H4 (cell line): ENCODE measurements at places on chromosomes 16 and 17. TPM values are rescaled to one million over a fixed set of nuclear protein-coding genes. Genes with fewer than 3 reads are reported as not detected.

The KRT40 gene
- not detected in 2 replicates for total RNA-seq

The CDRT15L2 gene
- total RNA-seq, result not detected in 2 replicates

DNA sequence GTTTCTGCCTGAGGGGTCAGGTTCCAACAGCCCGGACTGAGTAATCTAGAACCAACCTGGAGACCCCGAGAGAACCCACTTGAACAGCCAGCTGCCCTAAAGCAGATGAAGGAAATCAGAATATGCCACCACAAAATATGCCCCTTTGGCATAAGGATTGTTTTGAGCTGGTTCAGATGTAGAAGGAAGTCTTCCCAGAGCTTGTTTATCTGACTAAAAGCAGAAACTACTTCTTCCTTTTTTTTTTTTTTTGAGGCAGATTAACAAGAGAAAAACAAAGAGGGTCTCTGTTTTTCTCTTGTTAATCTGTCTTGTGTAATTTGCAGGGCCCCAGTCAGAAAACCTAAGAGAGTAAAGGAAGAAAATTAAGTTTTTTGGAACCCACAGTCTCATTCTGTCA, 53.0 kb downstream of the PECAM1 start:
- no peak for DNase-seq

GRCh38 chr16:81500833-81501521, 56.4 kb downstream of the CMIP start:
- peak; percentile 98 for DNase-seq

DNA sequence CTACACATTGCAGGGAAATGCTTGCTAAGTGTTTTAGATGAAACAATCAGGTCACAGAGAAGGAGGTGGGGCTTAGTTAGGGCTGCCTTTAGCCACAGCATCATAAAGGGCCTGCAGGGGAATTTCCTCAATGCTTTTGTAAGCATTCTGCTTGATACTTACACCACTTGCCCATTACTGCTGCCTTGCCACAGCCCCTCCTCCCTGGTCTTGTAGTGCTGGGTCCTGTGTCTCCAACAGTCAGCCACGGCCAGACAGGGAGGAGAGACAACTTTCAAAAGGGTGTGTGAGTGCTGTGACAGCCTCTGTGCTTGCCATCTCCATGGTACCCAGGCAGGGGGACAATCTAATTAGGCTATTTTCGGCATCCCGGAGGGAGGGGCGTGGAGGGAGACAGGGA, 111.2 kb downstream of the SHISA9 start:
- no peak for DNase-seq

The NT5M gene
- total RNA-seq, result 1.4 and 2.1 TPM in 2 replicates

DNA sequence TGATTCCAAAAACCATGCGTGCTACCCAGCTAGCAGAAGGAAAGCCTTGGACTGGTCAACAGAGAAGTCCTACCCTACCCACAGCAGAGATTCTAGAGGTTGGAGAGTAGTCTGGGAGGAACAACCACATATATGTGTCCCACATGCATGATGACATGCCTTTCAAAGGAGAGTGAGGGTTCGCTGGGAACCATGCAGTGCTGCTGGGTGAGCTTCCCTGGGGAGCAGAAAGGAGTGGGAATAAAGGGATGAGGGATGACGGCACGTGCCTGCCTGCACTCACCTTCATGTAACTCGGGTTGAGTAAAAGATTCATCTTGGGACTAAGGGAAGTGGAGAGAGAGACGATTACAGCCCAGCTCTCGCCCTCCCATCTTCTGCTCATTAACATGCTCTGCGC, 9.8 kb downstream of the CPSF4L start:
- no peak for DNase-seq

The KRTAP4-5 gene
- not detected in 2 replicates for total RNA-seq

The GRAP gene
- 0.23 TPM in 1 of 2 replicates, not detected in the other for total RNA-seq

GRCh38 chr17:12545877-12546513, 119.7 kb upstream of the MYOCD start:
- peak; percentile 48 for DNase-seq

- peak; percentile 60 for DNase-seq
Observed at GRCh38 chr17:3935140-3935542, 18.9 kb upstream of the P2RX1 start.

DNA sequence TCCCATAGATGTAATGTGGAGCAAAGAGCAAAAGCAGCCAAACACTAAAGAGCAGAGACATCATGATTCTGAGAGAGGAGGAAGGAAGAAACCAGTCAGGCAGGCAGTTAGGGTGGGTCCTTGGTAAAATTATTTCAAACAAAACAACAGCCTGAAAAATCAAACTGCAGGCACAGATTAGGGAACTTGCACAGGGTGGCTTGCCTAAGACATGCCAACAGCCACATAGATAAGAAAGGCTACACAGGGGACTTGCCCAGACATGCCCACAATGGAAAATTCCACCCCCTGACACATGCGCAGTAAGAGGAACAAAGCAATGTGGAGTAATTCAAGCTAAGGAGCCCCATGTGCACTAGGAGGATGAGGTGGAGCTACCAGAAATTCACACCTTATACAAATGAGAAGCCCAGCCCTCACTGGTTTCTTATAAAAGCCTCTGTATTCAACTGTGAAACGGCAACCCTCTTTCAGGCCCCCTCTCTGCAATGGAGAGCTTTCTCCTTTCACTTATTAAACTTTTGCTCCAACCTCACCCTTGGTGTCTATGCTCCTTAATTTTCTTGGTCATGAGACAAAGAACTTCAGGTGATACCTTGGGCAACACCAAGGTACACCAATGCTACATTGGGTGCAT, 7.3 kb upstream of the GAS7 start:
- DNase-seq, result no peak

DNA sequence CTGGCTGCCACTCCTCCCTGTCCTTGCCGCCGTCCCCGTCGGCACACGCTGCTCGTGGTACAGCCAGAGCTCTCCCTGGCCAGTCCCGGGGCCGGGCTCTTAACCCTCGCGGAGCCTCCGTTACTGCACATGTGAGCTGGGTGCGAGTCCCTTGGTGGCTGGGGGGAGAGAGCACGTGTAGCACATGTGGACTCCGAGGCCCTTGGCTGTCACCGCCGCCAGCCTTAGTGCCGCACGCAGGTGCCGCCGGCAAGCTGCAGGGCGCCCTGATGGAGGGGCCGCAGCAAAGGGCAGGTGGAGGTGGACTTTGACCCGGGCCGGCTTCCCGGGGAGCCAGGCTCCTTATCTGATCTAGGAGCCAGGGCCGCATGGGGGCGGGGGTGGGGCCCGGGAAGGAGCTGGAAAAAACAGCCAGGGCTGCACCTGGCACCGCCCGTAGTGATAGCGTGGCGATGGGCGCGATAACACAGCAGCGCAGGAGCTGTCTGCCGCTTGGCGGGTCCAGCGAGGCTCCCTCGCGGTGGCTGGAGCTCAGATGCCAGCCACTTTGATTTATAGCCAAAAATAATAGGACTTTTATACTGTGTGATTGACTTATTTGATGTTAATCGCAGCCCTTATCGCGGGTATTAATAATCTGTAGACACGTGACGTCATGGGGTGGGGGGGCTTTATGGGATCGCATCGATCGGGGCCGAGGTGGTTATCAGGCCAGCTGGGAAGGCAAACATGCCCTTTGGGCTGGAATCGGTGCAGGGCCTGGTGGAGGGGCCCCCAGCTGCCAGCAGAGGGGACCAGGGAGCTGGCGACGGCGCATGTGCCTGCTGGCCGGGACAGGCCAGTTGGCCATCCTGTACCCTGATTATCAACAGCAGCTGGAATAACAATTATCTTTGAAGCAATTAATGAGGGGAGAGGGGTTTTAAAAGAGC, 35.1 kb downstream of the ZFPM1 start:
- DNase-seq, result no peak

- DNase-seq, result no peak
Observed at GRCh38 chr17:2704890-2705248, 6.7 kb downstream of the CLUH start.

The G6PC1 gene
- total RNA-seq, result not detected in 2 replicates

DNA sequence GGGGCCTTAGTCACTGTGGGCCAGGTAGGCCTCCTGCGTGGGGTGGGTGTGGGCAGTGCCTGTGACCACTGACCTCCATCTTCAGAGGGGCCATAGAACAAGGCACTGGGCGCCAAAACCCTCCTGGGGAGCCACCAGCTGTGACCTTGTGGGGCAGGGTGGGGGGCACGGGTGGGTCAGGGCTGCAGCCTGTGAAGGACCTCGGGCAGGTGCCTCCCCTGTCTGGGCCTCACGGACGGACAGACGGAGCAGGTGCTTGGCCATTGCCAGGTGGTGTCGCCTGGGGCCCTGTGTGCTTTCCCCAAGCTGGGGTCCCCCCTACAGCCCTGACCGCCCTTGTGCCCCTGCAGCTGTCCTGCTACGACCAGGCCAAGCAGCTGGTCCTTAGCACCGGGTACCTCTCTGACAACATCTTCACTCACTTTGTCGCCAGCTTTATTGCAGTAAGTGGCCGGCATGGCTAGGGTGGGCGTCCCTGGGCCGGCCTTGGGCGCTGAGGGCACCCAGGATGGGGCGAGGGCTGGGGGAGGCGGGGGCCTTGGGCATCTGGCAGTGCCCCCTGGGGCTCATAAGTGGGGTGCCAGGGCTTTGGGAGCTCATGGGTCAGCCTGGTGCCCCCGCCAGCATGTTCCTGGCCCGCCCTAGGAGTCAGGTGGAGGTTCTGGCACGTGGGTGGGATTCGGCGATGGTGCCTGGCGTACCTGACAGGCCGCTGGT, 5.1 kb downstream of the SLC25A10 start:
- no peak for DNase-seq

DNA sequence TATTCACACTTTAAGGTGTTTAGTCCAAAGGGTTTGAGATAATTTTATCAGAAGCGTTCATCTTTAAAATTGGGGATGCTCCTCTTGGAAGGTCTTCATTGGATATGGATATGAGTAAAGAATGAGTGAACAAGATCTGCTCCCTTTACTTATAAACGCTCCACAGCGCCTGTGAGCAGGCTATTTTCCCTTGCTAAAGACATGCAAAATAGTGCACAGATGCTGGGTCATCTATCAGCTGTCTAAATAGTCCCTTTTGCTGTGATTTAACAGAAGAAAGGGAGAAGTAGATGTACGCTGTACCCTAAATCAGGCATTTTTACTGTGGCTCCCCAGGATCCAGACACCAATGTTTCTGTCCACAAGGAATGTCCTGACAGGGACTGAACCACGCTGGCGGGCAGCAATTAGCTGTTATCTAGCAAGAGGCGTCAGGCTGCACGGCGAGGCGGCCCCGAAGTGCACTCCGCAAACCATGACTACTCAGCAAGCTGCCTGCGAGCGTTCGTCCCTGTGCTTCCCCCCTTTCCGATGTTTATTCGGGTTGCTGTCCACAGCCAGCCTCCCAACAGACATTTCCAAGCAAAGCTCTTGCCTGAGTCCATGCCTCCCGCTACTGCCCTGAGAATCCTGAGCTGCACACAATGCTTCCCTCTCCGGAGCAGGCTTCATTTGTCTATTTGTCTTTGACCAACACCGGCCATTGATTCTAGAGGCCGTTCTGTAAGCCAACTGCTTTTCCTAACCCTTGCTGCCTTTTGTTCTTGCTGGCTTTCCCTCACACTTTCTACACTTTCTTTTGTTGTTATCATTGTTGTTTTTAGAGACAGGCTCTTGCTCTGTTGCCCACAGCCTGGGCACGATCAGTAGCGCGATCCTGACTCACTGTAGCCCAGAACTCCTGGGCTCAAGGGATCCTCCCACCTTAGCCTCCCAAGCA, 55.7 kb upstream of the CNEP1R1 start:
- DNase-seq, result no peak

The PLLP gene
- total RNA-seq, result 0.17 TPM in 1 of 2 replicates, not detected in the other

GRCh38 chr16:70475054-70475871, 20.9 kb downstream of the FCSK start:
- DNase-seq, result no peak

DNA sequence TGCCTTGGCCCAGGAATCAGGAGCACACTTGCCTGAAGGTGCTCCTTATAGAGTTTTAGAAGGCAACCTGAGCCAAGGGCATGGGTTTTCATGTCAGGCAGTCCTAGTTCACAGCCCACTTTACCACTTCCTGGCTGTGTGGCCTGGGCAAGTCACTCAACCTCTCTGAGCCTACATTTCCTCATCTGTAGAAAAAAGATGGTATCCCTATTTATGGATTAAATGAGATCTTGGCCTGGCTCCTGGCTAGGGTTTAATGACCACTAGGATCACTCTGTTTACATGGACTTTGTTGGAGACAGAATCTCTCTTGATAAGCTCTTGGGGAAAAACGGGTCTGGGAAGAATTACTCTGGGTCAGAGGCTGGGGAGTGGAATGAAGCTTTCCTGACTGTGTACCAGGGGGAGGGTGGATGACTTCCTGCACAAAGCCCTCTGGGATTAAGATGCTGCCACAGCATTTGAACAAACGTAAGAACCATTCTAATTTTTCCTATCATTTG, 2.3 kb downstream of the MT2A start:
- DNase-seq, result no peak

DNA sequence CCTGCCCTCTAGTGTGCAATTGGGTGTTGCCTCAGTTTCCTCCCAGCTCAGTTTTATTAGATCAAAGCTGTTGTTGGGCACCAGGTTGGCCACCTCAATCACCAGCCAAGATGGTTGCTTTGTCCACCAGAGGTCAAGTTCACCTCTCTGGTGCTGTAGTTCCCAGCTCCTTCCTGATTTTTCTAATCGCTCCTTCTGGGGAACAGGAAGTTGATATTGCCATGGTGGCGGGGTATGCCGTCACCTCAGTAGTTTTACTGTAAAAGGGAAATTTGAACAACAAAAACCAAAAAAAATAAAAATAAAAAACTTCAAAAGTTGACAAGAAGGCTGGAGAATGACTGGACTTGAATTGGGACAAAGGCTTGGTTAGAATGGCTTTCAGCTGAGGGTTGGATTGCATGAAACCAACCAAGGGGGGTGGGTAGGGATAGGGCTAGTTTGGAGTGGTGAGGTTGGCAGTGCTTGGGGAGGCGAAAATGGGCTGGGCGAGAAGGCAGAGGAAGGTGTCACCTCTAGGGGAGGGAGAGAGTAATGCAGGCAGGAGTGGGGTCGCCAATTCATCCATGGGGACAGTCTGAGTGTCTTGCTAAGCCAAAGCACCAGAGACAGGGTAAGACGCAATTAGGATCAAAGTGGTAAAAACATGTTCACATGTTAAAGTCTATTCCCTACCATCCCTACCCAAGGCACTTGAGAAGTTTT, 6.2 kb downstream of the EFNB3 start:
- DNase-seq, result no peak

DNA sequence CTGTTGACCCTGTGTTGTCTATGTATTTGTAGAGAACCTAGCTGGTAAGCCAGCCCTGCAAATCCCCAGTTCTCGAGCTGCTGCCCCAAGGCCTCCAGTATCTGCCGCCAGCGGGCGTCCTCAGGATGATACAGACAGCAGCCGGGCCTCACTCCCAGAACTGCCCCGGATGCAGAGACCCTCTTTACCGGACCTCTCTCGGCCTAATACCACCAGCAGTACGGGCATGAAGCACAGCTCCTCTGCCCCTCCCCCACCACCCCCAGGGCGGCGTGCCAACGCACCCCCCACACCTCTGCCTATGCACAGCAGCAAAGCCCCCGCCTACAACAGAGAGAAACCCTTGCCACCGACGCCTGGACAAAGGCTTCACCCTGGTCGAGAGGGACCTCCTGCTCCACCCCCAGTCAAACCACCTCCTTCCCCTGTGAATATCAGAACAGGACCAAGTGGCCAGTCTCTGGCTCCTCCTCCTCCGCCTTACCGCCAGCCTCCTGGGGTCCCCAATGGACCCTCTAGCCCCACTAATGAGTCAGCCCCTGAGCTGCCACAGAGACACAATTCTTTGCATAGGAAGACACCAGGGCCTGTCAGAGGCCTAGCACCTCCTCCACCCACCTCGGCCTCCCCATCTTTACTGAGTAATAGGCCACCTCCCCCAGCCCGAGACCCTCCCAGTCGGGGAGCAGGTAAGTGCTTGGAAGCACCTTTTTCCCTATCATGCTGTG, 23.1 kb upstream of the CDC6 start:
- DNase-seq, result no peak

- DNase-seq, result no peak
Observed at GRCh38 chr17:16971458-16972338, at the start of gene TNFRSF13B. Gene TNFRSF13B, minus strand, starts transcription at chr17:16972118. Its CDS starts 43 bp downstream, at chr17:16972075.

GRCh38 chr17:65690626-65691310, 129.3 kb upstream of the AXIN2 start:
- DNase-seq, result no peak
